Kidney (tissue), 22 donors: ENCODE measurements at places on chromosomes 13 and 19. TPM values are rescaled to one million over a fixed set of nuclear protein-coding genes. Genes with fewer than 3 reads are reported as not detected.

- no peak for DNase-seq
Measured at GRCh38 chr13:103405297-103405696, 339.1 kb upstream of the SLC10A2 start.

- DNase-seq = no peak
Measured at GRCh38 chr13:44498502-44498901, 77.6 kb downstream of the TSC22D1 start.

DNA sequence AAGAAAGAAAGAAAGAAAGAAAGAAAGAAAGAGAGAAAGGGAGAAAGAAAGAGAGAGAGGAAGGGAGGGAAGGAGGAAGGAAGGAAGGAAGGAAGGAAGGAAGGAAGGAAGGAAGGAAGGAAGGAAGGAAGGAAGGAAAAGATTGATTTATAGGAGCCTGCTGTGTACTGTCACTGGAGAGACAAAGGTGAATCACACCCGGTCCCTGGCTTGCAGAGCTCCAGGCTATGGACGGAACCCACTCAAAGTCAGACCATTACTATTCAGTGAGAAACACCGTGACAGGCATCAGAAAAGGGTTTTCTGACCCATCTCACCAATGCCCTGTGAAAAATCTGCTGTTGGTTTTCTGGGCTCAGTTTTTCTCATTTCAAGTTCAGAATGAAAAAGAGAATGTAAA, 7.3 kb upstream of the CEACAM6 start:
- no peak for DNase-seq

DNA sequence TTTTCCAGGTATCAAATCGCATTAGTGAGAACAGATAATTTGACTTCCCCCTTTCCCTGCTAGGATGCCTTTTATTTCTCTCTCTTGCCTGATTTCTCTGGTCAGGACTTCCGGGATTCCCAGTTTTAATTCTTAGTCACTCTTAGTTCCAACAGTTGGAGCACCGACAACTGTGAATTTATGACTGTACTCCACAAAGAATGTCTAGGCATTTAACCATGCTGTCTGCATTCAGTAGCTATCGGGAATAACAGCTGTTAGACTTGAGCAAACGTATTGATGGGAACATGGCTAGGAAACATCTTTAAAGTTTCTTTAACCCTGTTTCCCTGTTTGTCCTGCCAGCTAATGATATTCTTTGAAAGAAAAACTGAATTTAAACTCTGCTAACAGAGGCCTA, 14.1 kb upstream of the SPACA7 start:
- no peak for DNase-seq

- no peak for DNase-seq
Measured at GRCh38 chr13:32047793-32048192, 16.2 kb downstream of the FRY start.

GRCh38 chr13:84077271-84077670, 195.0 kb upstream of the SLITRK1 start:
- DNase-seq = no peak

GRCh38 chr13:112454648-112455334, 78.6 kb downstream of the SPACA7 start:
- DNase-seq = no peak

DNA sequence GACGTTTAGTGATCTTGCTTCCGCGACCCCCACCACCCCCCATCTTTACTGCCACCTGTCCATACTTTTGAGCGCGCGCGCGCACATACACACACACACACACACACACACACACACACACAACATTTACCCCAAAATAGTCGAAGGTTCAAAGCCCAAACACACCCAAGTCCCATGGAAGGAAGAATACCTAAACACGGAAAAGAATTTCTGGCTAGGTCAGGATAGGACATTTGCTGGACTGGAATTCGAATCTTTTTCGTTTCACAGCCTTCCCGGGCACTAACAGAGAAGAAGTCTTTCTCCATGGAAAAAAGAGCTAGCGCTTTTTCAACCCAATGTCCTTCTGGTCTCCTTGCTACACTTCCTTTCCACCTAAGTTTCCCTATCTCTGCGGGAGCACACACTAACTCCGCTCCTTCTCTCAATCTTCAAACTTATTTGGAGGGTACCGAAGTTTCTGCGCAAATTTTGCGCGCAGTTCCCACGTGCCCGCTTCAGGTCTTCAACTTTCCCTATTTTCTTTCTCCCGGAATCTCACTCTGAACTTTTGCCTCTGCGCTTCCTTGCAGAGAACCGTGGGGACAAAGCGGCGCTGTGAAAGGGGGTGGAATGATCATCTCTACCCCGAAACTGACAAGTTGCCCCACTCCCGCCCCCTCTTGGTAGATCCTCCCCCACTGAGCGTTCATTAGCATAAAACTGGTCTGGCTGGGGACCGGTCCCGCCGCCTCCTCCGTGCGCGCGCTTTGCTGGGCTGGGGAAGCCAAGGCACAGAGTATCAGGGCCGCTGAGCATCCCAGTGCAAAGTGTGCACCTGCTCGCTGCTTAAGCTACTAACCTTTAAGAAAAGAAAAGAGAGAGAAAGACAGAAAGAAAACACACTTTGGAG, 2.7 kb downstream of the DACH1 start:
- peak; percentile 88 for DNase-seq

DNA sequence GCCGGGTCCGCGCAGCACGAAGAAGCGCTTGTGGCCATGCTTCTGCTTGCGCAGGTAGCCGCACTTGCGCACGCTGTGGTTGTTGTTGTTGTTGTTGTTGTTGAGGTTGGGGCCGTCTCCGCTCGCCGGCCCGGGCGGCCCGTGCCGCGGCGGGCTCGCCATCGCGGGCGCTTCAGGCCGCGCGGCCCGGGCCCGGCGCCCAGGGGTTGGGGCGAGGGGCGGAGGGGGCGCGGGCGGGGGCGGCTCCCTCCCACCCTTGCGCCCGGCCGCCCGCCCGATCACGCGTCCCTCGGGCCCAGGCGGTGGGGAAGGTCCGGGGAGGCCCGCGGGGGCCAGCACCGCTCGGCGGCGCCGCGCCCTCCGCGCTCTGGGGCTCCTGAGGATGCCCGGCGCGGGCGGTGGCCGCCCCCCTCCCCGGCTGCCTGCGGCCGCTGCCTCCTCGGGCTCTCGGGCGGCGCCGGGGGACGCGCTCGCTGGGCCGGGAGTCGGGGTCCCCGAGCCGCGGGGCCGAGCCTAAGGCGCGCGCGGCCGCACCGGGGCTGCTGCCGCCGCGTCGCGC, 412 bp downstream of the IRS2 start:
- no peak for DNase-seq

- DNase-seq = peak; percentile 86
Measured at GRCh38 chr19:57103573-57104277, 16.1 kb upstream of the USP29 start.

DNA sequence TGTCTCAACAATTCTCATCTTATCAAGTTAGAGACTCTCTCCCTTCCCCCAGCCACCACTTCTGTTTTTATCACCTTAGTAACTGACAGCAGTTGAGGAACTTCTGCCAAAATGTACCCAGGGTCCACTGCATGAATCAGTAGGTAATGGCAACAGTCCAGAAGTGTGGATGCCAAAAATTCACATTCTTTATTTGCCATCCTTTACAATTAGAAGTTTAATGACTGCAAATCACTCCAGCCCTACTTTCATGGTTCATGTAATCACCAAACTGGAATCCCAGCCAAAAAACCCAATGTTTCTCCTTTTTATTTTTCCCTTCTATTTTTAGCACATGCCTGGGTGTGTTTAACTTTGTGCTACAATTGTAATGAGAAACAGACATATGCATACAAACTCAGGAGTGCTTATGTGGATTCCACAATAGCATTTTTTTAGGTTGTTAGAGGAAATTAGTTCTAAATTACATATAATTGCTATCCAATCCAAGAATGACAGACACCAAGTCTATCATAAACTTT, 243.5 kb downstream of the RGCC start:
- peak; percentile 66 for DNase-seq

DNA sequence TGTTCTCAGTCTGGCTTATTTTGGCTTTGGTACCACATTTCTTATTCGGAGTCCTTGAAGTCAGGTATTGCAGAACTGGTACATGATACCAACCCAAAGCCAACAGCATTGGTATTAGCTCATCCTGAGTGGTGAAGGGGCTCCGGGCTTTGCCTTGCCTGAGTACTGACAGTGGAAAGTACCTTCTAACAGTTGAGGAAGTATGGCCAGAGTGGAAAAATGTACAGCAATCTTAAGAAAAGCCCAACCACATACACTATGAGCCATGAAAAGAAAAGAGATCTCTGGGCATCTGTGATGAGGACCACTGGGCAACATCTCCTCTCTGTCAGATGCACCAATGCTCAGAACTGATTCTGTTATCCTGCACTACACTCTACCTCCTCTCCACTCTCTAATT, 8.3 kb downstream of the LCP1 start:
- DNase-seq = no peak

DNA sequence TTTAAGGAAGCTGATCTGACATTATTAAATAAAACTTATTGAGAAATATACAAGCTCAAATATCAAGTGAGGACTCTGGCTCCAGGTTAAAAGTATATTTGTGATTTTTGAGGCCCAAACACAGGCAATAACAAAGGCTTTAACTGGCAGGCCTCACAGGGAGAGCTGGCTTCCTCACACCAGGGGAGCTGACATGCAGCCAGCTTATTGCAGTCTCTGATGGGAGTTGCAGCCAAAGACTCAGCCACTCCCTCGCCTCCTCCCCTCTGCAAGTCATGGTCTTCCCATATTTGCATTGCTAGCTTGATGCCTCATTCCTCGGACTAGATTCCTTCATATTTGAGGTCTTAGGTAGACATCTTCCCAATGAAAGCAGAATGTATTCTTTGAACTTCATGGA, 647.1 kb upstream of the SLITRK6 start:
- no peak for DNase-seq

DNA sequence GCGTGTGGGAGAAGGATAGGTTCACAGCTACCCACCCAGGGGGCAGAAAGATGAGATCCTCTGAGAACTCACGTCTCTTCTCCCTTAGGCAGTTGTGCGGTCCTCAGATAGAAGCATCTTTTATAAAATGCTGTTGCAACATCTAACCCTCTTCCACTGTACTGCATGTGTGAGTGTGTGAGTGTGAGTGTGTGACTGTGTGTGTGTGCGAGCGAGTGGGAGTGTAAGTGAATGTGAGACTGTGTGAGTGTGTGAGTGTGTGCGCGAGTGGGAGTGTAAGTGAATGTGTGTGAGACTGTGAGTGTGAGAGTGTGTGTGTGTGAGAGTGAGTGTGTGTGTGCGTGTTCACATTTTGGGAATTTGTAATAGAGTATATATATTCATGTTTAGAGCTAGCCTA, 55.6 kb upstream of the F7 start:
- DNase-seq = no peak

GRCh38 chr19:54191811-54192453, 824 bp downstream of the TSEN34 start:
- peak; percentile 47 for DNase-seq

- no peak for DNase-seq
Measured at GRCh38 chr13:45833663-45834375, 17.7 kb downstream of the SIAH3 start.

- no peak for DNase-seq
Measured at GRCh38 chr19:54551293-54551692, 22.3 kb upstream of the LILRA2 start.

DNA sequence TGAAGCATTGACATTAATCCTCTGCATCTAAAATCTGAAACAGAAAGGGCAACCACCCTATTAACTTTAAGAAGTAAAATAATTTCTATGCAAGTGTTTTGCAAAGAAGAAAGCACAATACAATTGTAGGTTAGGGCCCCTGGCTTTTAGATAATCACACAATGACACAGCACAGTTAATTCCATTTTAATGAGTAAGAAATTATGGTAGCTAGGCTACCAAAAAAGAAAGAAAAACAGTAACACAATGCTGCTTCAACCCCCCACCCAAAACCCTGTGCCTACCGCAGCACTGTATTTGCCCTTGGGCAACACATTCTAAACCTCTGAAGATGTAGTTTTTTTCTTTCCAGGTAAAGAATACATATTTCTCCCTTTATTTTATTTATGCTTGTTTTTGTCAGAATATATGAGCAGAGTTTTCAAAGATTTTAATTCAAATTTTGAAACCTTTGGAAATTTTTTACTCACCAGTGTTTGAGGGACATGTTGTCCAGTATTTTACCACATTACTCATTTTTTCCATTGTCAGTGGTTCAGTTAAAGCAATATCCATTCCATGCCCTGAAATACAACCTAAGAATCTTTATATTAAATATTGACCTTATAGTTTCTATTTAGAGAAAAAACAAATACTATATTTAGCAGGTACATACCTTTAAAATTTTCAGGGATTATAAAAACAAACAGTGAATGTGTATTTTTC, 21.1 kb downstream of the SOHLH2 start:
- no peak for DNase-seq

DNA sequence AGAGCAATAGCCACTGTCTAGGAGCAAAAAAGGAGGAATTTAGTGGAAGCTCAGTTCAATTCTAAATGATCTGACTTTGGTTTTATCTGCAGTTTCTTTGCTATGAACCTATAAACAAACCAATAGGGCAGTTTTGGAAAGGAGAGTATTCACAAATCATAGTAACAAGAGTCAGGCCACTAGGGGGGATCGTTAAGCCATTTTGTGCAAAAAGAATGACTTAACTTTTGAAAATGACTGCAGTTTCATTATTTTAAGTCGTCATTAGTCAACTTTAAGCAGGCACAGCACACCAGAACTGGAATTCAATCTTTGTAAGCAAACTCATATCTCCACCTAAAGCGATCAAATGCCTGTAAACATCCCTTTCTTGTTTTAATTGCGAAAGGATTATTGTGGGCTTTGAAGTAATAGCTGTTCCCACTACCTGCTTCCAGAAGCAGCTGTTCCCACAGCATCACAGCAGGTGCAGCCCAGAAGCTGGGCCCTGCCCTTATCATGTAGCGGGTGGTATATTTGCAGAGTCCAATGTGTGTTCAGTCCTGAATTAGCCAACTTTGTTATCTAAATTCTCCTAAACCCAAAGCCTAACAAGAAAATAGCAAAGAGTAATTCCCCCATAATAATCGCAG, 51.5 kb downstream of the SOX21 start:
- no peak for DNase-seq

IGFLR1 gene
- total RNA-seq = 22.3 TPM

STOML3 gene
- not detected for total RNA-seq

OR1I1 gene
- not detected for total RNA-seq

TMPRSS9 gene
- not detected for total RNA-seq

F2RL3 gene
- 3.2 TPM for total RNA-seq

FFAR3 gene
- total RNA-seq = not detected

VSIG10L gene
- total RNA-seq = 1.8 TPM

GAS6 gene
- total RNA-seq = 83.5 TPM

CEACAM5 gene
- total RNA-seq = not detected

ERICH4 gene
- not detected for total RNA-seq

SULT2A1 gene
- not detected for total RNA-seq

UPK1A gene
- not detected for total RNA-seq

ZNF575 gene
- 3.1 TPM for total RNA-seq

CEACAM20 gene
- not detected for total RNA-seq
